ENCODE measurements at places on chromosomes 11 and 22.

DNA sequence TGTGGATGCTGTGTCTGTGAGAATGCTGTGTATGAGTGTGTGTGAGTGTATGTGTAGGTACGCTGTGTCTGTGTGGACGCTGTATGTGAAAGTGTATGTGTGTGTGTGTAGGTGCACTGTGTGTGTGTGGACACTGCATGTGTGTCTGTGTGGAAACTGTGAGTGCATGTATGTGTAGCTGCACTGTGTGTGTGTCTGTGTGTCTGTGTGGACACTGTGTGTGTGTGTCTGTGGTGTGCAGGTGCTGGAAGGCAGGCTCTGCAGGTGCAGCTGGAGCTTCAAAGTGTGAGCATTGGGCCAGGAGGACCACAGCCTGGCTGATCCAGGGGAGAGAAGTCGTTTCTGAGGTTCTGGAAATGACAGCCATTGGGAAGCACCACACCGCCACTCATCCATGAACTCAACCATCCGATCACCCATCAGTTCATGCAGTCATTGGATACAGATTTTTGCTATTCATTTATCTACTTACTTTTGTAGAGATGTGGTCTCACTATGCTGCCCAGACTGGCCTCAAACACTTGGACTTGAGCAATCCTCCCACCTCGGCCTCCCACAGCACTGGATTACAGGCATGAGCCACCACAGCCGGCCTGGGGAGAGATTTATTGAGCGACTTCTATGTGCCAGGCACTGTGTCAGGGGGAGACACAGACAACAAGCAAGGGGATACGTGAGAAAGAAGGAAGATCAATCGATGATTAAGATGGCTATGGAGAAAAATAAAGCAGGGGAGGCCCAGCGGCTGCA lies 9.6 kb downstream of the TRPM5 start:
- DNase-seq: no peak

- DNase-seq: no peak
Measured at GRCh38 chr11:21582791-21583190, 610.1 kb upstream of the ANO5 start.

DNA sequence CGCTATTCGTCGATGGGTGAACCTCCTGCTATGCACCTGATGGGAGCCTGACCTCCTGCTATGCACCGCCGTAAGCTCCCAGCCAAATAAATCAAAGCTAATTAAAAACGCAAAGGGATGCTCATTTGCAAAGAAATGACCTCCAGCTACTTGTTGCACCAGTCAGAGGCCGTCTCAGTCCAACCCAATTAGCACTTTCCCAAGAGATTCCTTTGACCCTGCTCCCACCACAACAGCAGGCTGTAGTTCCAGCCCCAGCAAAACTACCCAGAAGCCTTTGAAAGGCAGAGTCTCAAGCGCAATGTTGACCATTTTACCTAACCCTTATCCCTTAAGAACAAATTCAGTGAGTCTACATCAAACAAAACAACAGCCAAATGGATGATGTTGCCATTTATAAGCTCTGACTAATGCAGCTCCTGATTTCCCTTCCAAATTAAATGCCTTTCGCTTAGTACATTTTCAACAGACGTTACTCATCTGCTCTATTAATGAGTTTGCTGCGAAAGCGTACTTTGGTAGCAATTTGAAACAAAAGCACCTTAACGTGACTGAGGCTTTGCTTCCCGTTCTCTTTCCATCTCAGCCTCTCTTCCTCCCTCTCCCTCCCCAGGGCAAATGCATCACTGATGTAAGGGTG lies 17.2 kb upstream of the BSX start:
- no peak for DNase-seq

- DNase-seq: no peak
Measured at GRCh38 chr22:39367035-39367434, 17.2 kb downstream of the SYNGR1 start.

- DNase-seq: no peak
Measured at GRCh38 chr11:134556186-134556585, 144.1 kb upstream of the B3GAT1 start.

- DNase-seq: no peak
Measured at GRCh38 chr11:96189351-96189750, 153.6 kb downstream of the MAML2 start.

DNA sequence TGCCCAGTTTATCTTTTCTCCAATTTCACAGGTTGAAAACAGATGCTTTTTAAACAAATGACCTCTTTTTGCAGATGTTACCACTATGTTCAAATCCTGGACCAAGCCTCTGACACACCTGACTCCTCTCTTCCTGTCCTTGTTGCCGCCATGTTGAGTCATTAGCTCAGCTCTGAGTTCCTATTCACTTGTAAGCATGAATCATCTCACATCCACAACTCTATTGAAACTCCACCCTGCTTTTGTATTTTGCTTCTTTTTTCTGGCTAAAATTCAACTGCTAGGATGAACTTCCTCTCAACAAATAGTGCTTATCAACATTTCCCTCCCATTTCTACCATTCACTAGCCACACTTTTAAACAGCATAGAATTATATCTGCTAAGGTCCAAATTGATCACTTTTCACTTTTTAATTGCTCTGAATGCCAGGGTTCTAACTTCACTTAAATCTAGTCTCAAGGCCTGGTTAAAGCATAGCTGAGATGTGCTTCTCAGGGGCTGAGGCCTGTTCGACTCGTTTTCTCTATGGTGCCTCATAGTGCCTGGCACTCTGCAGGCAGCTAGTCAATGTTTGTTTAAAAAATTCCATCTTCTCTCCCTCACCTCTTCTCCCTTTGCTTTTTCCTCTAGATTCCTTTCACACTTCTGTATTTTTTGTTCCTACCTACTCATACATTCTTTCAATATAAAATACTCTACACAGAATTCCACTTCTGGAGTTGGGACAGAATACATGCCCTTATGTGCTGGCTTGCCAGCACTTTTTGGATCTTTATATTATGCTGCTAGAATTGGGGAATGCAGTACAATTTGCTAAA lies 3.9 kb downstream of the JOSD1 start:
- no peak for DNase-seq

GRCh38 chr11:67632175-67632981 lies 2.6 kb upstream of the NUDT8 start:
- DNase-seq: no peak

GRCh38 chr22:37638391-37639069 lies 939 bp upstream of the SH3BP1 start:
- no peak for DNase-seq

DNA sequence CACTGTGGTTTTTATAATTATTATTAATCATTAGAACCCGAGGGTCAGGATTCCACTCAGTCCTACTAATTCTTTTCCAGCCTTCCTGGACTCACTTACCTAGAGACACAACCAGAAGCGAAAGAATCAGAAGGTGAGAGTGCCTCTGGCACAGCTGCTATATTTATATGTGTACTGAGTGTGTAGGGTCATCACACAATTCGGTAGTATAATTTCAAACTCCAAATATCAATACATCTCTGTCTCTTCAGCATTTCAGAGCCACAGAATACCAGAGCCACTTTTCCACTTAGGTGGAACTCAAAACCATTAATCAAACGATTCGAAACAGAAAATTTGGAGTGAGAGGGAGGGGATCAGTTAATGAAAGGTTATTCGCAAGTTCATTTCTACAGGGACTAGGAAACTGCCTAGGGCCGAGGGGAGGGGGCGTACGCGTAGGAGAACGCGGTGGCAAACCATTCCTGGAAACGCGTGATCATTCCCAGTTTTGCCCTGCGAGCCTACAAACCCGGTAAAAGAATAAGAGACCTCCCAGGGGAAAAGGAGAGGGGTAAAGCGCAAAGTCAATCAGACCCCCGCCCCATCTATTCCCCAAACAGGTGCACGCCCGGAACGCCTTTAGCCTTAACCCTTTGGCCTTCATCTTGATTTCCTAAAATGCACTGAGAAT lies 5.4 kb downstream of the BSX start:
- no peak for DNase-seq

DNA sequence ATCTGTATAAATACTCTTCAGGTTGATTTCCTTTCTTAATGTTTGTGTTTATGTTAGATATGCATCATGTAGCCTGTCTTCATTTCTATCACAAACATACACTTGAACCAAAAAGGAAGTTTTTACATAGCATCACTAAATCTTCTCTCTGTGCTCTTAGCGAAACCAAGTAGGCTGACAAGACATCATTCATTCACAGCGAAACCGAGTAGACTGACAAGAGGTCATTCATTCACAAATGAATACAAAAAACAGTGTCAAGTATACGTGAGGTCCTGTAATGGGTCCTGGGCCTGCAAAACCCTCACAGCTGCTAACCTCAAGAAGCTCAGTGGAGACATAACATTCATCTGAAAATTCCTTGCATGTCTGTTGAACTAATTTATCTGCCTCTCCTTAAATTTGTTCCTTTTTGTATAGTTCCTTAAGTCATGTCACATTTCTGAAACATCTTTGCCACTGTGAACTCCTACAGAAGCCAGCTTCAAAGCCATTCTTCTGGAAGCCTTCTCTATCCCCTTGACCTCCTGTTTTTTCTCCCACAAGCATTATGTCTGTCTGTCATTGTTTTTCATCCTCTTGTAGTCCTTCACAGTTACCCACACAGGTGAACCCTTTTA lies 9.8 kb upstream of the HBE1 start:
- DNase-seq: no peak

GRCh38 chr11:131601586-131601985 lies 231.2 kb downstream of the NTM start:
- DNase-seq: no peak

- DNase-seq: no peak
Measured at GRCh38 chr11:64249563-64250414, 1.5 kb upstream of the PLCB3 start.

DNA sequence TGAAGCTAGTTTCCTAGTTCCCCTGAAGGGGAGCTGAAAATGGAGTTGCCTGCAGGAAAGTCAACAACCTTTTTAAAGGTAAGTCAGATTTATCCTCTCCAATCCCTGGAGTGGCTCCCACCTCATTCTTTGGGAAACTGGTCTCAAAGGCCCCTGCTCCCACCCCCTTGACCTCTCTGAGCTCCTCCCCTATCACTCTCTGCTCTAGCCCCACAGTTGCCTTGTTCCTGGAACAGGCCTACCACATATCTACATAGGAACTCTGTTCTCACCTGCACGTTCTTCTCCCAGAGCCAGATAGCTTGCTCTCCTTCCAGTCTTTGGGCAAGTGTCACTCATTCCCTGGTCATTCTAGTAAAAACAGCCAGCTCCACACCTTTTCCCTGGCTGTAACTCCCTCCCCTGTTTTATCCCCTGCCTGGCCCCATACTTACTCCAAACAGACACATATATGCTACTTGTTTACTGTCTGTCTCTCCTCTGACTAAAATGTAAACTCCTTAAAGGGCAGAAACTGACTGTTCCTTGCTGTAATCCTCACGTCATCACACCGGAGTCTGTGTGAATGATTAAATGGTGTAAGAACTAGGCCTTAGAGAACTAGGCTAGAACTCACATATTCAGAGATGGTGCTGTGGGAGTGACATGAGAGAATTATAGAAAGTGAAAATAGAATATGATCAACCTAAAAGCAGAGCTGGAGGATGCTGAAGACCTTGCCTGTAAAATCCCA lies 53.3 kb downstream of the TCF20 start:
- no peak for DNase-seq

DNA sequence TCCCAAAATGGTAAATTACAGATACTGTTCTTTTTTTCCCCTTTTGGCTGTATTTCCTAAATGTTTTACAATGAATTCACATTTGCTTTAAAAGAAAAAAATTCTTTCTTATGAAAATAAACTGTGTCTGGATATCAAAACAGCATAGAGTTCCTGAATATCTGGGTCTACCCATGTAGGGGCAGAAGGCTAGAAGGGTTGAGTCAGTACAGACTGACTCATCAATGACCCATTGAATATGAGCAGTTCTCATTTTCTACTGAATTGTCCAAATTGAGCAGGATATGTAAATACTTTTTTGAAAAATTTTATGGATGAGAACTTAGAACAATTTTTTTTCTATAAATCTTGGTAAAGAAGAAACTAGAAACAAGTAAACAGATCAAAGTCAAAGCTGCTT lies 16.3 kb upstream of the C11orf87 start:
- no peak for DNase-seq

DNA sequence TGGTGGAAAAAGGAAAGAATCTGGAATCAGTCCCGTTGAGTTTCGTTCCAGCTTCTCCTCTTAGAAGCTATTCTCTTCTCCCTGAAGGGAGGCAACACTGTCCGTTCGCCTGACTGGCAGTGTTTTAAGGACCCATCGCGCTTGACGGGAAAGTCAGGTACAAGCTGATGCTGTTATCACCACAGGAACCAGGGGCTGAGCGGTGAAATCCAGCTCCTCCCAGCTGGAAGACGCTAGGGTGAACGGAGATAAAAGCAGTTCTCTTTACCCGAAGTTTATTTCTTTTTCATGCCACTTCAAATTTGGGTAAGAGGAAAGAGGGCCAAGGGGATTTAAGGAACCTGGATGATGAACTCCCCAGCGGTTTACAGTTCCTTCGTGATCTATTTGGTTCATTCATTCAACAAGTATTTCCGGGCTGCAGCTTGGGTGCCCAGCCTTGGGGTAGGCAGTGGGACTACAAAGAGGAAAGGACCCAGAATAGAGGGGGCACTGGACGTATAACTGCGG lies 551 bp upstream of the DEUP1 start:
- DNase-seq: no peak

DNA sequence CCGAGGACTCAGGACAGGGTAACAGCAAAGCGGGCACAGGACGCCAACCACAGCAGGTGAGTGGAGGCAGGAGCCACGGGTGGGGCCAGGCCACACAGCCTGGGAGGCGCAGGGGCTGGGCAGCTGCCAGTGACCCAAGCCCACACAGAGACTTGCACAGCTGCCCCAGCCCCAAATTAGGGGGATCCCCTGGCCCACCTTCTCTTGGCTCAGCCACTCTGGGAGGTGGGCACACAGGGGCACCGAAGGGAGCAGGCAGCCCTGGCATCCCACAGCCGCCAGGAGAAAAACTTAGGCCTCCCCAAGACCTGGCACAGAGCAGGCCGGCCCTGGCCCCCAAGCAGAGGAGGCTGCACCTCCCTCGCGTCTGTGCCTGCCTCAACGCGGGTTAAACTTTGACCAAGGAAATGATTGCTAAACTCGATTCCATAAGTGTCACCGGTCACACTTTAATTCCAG lies at the start of gene SLC22A12:
Gene SLC22A12, plus strand, starts transcription at position 458 of the 459 bp plus-strand sequence. CDS start 337 bp downstream, outside the sequence.
- no peak for DNase-seq

- peak; percentile 89 for DNase-seq
Measured at GRCh38 chr22:38755911-38756532, at the start of gene SUN2. Gene SUN2, minus strand, starts transcription at chr22:38755998. Its CDS starts 3,370 bp downstream, at chr22:38752628.

DNA sequence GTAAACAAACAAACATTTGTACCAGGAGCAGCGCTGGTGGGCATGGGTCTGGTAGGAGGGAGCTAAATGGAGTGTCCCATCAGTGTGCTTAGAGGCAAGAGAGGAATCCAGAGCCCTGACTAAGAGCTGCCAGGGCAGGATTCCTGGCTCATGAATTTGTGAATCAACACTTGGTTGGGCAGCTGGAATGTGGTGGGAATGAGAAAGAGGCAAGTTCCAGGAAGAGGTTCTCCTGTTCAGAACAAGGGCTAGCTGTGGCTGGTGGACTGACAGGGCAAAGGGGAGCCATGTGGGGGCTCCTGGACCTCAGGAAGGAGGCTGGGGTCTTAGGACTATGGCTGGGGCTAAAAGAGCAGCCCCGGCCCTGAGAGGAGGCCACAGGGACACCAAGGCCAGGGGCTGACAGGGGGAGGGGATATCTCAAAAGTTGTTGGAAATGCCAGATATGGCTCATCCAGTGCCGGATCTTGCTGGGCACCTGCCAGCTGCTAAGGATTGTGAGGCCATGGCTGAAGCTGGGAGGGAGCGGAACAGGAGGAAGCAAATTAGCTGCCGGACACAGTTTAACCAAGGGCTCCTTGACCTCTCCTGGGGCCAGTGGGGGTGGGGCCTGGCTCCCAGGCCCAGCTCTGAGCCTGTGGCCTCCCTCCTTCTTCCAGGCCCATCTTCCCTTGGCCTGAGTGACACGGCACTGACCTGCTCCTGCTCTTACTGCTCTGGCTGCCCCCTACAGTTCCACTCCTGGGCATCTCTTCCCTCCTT lies 14.6 kb upstream of the P2RY6 start:
- DNase-seq: no peak

GRCh38 chr11:27012234-27012921 lies 18.5 kb downstream of the FIBIN start:
- DNase-seq: no peak
